ENCODE measurements at places on chromosomes 13 and 19.

- DNase-seq = no peak
These were observed 8.1 kb upstream of the TNFSF14 start for GRCh38 chr19:6677883-6678689.

GRCh38 chr19:51101171-51101865, 6.9 kb downstream of the CTU1 start:
- DNase-seq = no peak

- DNase-seq = no peak
These were observed 27.0 kb upstream of the METTL21C start for GRCh38 chr13:102721800-102722231.

- no peak for DNase-seq
These were observed 68.2 kb downstream of the STK24 start for GRCh38 chr13:98508685-98509084.

GRCh38 chr19:48413879-48414587, 20.6 kb downstream of the GRIN2D start:
- no peak for DNase-seq

DNA sequence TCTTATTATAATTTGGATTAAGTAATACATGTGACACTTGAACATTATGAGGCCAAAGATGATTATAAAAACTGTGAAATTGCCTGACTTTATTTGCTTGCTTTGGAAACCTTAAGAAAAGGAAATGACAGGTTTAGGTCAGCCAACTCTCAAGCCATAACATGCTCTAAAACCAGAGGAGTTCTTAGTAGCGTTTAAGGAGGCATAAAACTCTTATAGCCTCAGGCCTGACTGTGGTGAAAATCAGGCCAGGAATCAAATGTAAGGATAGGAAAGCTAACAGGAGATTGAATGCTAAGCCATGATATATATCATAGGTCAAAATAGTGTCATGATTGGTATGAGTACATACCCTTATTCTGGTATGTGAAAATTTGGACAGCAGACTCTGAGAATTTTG, 1142.4 kb upstream of the MIR17HG start:
- DNase-seq = no peak

DNA sequence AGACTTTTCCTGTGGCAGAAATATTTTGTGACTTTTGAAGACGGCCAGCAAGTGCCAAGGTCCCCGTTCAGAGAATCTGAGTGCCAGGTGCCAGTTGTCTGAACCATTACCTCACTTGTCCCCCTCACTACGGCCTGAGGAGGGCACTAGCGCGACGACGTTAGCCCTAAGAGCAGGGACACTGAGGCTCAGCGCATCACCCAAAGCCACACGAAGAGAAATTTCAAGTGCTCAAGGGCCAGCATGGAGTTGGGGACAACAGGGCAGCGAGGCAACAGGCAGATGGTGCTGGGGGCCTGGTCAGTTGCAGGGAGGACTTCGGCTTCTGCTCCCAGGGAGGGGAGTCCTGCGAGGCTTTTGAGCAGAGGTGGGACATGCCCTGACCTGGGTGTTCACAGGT, 9.5 kb upstream of the TYK2 start:
- DNase-seq = no peak

- DNase-seq = peak; percentile 29
These were observed 83.9 kb downstream of the LRRC63 start for GRCh38 chr13:46295491-46296114.

All from stimulated activated CD4-positive, alpha-beta T cell treated with anti-CD3 and anti-CD28 coated beads, Interleukin-2, amount 100 ng/mL, for 4 hours (primary cell).